ENCODE measurements at places on chromosomes 4 and X. TPM values are rescaled to one million over a fixed set of nuclear protein-coding genes. Genes with fewer than 3 reads are reported as not detected.

Gene SCML2
- total RNA-seq, result 0.88 TPM

Gene PLP1
- 0.29 TPM for total RNA-seq

Gene GAGE1
- total RNA-seq, result not detected

Gene SRPX2
- total RNA-seq, result 36.9 TPM

Gene PRSS12
- total RNA-seq, result 8.5 TPM

Gene CENPVL2
- total RNA-seq, result not detected

Gene RENBP
- 6.5 TPM for total RNA-seq

Gene PPP2R2C
- not detected for total RNA-seq

Gene SH3BP2
- 28.0 TPM for total RNA-seq

Gene PAK3
- 1.4 TPM for total RNA-seq

Gene STS
- 10.9 TPM for total RNA-seq

DNA sequence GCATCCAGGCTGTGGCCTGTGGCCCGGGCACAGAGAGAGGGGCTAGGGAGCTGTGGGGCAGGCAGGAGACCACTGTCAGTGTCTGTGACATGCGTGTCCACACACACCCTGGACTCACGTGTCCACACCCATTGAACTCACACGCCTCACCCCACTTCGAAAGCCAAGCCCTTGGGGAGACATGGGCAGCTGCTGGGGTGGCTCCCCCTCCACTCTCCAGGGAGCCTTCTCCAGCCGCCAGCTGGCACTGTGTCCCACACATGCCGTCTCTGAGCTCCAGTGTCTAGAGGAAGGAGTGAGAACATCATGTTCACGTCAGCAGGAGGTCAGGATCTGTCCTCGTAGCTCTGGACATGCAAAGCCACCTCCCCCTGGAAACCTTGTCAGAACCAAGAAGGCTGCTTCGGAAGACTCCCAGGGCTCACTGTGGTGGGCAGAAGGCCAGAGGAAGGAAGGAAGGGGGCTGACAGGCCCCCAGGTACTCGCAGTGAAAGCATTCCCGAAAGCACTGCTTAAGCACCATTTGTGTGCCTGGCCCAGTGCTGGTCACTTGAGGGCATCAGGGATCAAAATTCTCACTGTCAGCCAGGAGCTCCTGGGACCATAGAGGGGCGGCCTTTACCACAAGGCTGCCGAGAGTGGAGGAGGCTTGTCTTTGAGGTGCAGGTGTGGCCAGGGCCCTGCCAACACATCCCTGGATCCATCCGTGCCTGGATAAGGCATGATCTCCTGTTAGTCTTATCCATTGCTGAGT is 61.4 kb downstream of the HTRA3 start:
- no peak overlapping the region for H3K4me3 ChIP-seq
- H3K4me1 ChIP-seq, result no peaks in the 10 kb centered on the region
- H3K27me3 ChIP-seq, result peaks cover 5% of the 10 kb centered on the region
- no peaks in the 10 kb centered on the region for H3K36me3 ChIP-seq
- no peak overlapping the region for H3K27ac ChIP-seq
- DNase-seq, result peak; percentile 31

DNA sequence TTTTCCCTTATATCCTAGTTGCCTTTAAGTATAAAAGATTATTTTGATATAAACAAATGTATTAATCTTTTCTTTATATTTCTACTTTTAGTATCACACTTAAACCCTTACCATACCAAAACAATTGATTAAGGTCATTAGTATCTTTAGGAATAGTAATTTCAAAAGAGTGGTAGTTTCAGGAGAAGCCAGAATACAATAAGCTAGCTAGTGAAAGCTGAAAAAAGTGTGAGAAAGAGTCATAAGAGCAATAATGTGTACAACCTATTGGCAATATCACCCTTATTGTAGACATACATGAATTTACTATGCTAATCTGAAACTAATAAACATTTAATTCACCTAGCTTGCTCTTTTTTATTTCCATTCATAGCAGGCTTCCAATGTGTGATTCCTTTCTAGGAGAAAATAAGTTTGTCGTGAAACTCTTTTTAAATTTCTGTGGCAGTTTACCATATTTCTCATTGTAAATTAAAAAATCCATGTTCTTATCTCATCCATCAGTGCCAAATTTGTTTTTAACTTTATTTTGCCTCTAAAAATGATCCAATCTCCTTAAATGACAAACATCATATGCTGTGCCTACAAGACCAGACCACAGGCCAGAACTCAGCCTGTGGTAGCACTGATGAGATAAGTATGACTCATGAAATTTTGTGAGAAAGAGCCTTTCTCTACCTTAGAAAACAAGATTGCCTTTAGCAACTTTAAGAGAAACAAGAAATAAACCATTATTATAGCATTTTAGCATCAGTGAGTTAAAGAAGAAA is 8.1 kb downstream of the NEK1 start:
- H3K27me3 ChIP-seq, result no peaks in the 10 kb centered on the region
- H3K27ac ChIP-seq, result peak overlapping the region; percentile 74
- peaks cover 12% of the 10 kb centered on the region for H3K4me1 ChIP-seq
- peak; percentile 84 for DNase-seq

GRCh38 chr4:6761649-6762615 is 20.6 kb upstream of the KIAA0232 start:
- peaks cover 19% of the 10 kb centered on the region for H3K27me3 ChIP-seq
- DNase-seq, result peak; percentile 89
- H3K4me3 ChIP-seq, result peak overlapping the region; percentile 25
- no peak overlapping the region for H3K27ac ChIP-seq

- no peaks in the 10 kb centered on the region for H3K36me3 ChIP-seq
- no peaks in the 10 kb centered on the region for H3K27me3 ChIP-seq
- H3K4me3 ChIP-seq, result no peak overlapping the region
These were observed 781.4 kb downstream of the PCDH18 start for GRCh38 chr4:136750897-136751296.

DNA sequence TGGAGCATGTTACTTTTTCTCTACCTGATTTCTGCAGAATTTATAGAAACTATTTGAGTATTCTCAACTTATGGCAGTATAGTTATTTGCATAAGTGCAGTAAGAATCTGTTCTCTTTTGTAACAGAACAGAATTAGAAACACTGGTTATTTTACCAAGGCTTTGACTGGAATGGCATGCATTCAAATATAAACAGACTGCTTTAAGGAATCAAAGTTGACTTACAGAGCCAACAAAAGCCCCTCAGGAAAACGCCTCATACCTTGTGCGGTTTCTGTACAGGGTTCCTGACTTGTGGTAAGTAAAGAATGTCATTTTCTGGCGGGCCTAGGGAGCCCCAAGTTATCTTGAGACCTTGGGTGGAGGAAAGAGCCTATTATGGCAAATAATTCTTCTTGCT is 97.1 kb downstream of the GPR143 start:
- peaks cover 6% of the 10 kb centered on the region for H3K4me1 ChIP-seq
- H3K36me3 ChIP-seq, result no peaks in the 10 kb centered on the region
- DNase-seq, result no peak
- no peaks in the 10 kb centered on the region for H3K27me3 ChIP-seq

DNA sequence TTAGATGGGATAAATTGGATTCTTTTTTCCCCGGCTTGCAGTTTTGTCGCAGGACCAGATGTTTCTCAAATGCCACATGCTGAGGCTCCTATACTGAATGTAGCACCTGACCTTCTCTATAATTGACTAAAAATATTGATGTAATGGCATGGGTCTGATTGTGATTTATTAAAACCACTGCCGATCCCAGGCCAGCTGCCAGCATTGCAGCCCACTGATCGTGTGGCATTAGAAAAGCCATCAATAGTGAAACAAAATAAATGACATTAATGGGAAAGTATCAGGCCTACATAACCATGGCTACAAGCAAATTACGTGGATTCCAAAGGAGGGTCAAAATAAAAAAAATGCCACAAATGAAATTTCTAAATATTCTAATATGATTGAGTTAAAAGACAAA is 98.7 kb downstream of the MAB21L2 start:
- H3K27ac ChIP-seq, result no peak overlapping the region
- no peak overlapping the region for H3K4me3 ChIP-seq
- DNase-seq, result no peak

- no peaks in the 10 kb centered on the region for H3K27me3 ChIP-seq
- no peaks in the 10 kb centered on the region for H3K36me3 ChIP-seq
- no peak overlapping the region for H3K4me3 ChIP-seq
- peak; percentile 14 for DNase-seq
- H3K4me1 ChIP-seq, result peaks cover 3% of the 10 kb centered on the region
These were observed 2.9 kb upstream of the ZMYM3 start for GRCh38 chrX:71256856-71257255.

DNA sequence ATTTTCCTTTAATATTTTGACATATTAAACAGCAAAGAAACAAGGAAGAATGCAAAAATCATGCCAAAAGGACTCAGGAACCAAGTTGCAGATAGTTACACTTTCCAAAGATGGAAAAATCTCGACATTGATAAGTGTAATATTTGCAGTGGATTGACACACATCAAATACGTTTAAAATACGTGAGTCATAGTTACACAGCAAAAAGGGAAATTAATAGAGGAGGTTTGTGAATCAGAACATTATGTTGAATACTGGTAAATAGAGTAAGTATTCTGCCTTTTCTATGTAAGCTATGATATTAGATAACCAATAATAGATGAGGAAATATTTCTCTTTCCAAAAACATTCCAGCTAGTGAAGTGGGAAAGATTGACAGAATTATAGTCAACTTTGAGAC is 1761.3 kb upstream of the IGFBP7 start:
- H3K4me1 ChIP-seq, result no peaks in the 10 kb centered on the region
- no peak overlapping the region for H3K4me3 ChIP-seq
- H3K27me3 ChIP-seq, result no peaks in the 10 kb centered on the region

GRCh38 chrX:107716118-107716684 is 59.4 kb downstream of the TSC22D3 start:
- peaks cover 13% of the 10 kb centered on the region for H3K36me3 ChIP-seq
- H3K27ac ChIP-seq, result peak overlapping the region; percentile 84
- DNase-seq, result no peak
- H3K4me3 ChIP-seq, result peak overlapping the region; percentile 79

- DNase-seq, result peak; percentile 83
- no peaks in the 10 kb centered on the region for H3K4me1 ChIP-seq
- H3K27ac ChIP-seq, result no peak overlapping the region
- no peaks in the 10 kb centered on the region for H3K27me3 ChIP-seq
These were observed 125.3 kb downstream of the SCFD2 start for GRCh38 chr4:53240573-53240972.

DNA sequence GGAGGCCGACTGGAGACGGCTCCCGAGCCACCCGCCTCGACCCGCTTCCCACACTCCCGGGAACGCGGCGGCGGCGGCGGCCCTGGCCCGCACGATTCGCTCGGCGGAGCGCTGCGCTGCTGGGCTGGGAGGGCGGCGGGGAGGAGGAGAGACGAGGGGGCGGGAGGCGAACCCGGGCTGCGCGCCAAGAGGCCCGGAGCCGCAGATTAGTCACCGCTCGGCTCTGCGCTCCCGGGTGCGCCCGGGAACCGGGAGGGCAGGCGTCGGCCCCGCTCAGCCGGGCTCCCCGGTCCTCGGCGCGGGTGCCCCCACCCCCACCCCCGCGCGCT is 11.2 kb upstream of the BCOR start:
- H3K36me3 ChIP-seq, result no peaks in the 10 kb centered on the region
- DNase-seq, result peak; percentile 99
- peaks cover 12% of the 10 kb centered on the region for H3K4me1 ChIP-seq

- H3K27me3 ChIP-seq, result no peaks in the 10 kb centered on the region
- no peaks in the 10 kb centered on the region for H3K36me3 ChIP-seq
- H3K4me3 ChIP-seq, result no peak overlapping the region
These were observed 356 bp downstream of the CT45A1 start for GRCh38 chrX:135713795-135714194.

GRCh38 chrX:7054219-7055216 is 93.0 kb upstream of the STS start:
- H3K4me3 ChIP-seq, result no peak overlapping the region
- H3K36me3 ChIP-seq, result peaks cover 11% of the 10 kb centered on the region
- no peak overlapping the region for H3K27ac ChIP-seq
- H3K4me1 ChIP-seq, result no peaks in the 10 kb centered on the region
- H3K27me3 ChIP-seq, result no peaks in the 10 kb centered on the region
- DNase-seq, result no peak

- no peak overlapping the region for H3K27ac ChIP-seq
- H3K4me3 ChIP-seq, result peak overlapping the region; percentile 72
- DNase-seq, result peak; percentile 21
- no peaks in the 10 kb centered on the region for H3K27me3 ChIP-seq
- no peaks in the 10 kb centered on the region for H3K36me3 ChIP-seq
- H3K4me1 ChIP-seq, result peaks cover 4% of the 10 kb centered on the region
These were observed 411 bp upstream of the GPRASP1 start for GRCh38 chrX:102650903-102651241.

DNA sequence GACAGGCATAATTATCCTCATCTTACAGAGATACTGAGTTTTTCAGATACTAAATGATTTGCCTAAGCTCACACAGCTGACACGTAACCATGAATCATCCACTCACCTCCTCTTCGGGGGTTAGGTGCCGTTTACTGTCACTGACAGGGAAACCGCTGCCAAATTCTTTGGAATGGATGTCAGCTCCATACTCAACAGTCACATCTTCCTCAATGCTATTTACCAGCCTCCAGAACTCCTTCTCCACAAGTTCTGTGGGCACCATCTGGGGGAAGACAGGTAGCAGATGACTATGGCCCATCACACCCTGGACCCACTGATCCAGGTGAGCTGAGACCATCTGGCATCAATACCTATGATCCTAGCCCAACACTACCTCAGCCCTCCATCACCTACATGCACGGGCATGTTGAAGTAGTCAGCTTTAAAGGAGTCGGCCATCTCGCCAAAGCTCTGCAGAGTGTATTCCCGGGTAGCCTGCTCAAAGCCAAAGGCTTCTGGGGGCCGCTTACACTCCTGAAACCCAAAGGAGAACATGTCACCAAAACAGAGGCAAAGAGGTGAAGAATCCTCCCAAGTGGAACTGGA is 13.5 kb downstream of the KDM5C start:
- H3K4me1 ChIP-seq, result no peaks in the 10 kb centered on the region
- no peak overlapping the region for H3K4me3 ChIP-seq
- no peaks in the 10 kb centered on the region for H3K27me3 ChIP-seq
- H3K27ac ChIP-seq, result no peak overlapping the region

DNA sequence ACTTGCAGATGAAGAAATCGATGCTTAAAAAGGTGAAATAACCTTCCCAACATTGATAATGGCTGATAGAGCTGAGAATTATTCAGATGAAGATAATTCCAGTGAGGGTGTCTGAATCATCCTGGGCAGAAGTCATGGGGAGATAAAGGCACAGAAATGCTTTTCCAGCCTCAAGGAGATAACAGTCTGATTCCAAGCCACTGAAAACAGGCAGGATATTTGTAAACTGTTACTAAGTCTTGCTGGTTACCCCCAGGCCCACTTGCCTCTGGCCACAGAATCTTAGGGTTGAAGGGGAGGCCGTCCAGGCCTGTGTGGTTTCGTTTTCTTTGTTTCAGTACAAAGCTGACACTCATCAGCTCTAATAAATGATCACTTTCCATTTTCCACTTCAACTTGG is 158.5 kb downstream of the SH3KBP1 start:
- no peak overlapping the region for H3K27ac ChIP-seq
- no peaks in the 10 kb centered on the region for H3K27me3 ChIP-seq
- no peak overlapping the region for H3K4me3 ChIP-seq
- H3K4me1 ChIP-seq, result peaks cover 6% of the 10 kb centered on the region
- H3K36me3 ChIP-seq, result no peaks in the 10 kb centered on the region
